Kidney epithelial cell (primary cell): ENCODE measurements at places on chromosomes 7 and 10.

DNA sequence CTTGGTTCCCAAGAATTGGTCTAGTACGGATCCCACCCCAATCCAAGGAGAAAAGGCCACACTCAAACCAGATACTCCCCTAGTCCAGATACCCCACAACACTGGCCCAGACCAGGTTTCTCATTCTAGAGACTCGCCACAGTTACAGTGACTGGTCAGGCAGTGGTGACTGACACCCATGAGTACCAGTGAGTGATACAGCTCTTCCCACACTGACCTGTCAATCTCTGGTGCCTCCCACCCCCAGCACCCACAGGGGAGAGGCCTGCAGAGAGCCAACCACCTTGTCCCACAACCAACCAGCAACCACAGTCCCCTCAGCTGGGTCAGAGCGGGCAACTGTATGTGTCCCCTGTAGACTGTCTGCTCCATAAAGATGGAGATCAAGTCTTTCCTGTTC, 152.8 kb downstream of the NEURL1 start:
- DNase-seq: no peak

DNA sequence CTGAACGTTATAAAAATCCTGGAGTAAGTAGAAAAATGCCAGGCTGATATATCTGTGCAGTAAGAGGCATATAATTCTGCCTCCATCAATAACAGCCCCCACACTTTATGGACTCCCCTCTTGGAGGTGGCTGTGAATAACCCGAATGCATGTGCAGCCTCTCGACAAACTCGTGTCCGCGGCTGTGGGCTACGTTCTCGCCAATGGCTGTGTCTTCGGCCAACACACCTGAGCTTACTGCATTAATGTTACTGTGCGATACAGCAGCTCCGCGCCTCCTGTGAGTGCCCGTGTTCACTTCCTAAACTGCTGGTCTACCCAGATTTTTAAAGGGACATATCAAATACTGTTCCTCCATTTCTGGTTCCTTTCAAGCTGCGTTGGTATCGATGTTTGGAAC, 209.4 kb downstream of the ADARB2 start:
- no peak for DNase-seq

DNA sequence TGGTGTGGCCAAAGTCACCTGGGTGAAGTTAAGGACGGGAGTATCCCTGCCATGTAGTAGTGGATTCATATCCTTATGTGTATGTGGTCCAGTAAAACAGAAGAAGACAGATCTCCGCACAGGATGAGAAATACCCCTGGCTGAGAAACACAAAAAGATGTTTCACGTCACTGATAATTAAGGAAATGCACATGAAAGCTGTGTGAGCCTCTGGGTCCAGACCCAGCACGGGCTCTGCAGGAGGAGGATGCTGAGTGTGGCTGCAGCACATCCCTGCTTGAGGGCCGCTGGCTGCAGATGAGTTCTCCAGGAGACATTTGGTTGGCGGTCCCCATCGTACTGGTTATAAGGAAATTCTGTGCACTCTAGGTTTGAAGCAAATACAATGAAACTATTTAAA, 8.2 kb upstream of the SUN1 start:
- DNase-seq: no peak

DNA sequence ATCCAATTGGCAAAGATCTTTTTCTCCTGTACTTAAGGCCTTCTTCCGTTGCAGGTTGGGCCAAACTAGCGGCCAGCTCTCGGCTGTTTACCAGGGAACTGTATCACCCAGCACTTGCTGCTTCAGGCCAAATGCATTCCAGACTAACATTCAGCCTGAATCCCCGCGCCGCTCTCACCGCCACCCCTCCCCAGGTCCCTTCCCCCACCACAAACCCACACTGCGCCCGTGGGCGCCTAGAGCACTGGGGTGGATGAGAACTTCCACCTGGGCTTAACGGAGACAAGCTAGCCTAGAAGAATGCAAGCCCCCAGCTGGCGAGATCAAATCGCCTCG, 676 bp downstream of the TCAF1 start:
- no peak for DNase-seq

GRCh38 chr7:46139079-46139478, 218.0 kb upstream of the IGFBP3 start:
- DNase-seq: peak; percentile 86

DNA sequence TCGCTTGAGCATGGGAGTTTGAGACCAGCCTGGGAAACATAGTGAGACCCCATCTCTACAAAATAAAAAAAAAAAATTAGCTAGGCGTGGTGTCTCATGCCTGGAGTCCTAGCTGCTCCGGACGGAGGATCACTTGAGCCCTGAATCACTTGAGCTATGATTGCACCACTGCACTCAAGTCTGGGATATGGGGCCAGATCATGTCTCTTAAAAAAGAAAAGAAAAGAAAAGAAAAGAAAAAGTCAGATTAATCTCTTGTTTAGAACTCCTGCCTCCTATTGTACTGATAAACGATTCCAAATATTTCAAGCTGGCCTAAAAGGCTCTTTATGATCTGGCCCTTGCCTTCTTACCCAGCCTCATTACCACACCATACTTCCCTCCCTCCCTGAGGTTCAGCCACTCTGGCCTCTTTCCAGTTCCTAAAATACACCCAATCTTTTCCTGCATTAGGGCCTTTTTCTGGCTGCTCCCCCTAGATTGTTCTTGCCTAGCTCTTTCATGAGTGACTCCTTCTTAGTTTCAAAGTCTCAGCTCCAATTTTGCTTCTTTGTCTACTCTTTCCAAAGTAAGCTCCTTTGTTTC, 41.7 kb downstream of the VCL start:
- no peak for DNase-seq

DNA sequence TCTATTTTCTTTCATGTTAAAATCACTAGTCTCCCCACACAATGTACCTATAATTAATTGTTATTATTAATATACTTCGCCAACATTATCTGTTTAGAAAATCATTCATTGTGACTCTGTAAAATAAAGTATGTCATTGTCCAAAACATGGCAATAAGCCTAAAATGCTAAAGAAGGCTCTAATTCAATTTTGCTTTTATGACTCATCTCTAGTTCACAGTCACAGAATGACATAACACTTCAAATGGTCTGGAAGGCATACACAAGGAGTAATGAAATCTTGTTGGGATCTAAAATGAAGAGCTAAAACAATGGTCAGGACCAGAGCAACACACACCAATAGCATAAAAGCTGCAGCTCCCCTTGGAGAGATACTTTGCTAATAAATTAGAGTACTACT, 505.8 kb downstream of the GPAM start:
- no peak for DNase-seq

- DNase-seq: no peak
Observed at GRCh38 chr10:48607356-48608278, 2.7 kb upstream of the ARHGAP22 start.

- DNase-seq: no peak
Observed at GRCh38 chr10:130921461-130921860, 390.1 kb downstream of the TCERG1L start.

- DNase-seq: no peak
Observed at GRCh38 chr10:33497338-33497737, 162.9 kb upstream of the NRP1 start.

- DNase-seq: no peak
Observed at GRCh38 chr7:140446467-140446866, 32.8 kb downstream of the MKRN1 start.

DNA sequence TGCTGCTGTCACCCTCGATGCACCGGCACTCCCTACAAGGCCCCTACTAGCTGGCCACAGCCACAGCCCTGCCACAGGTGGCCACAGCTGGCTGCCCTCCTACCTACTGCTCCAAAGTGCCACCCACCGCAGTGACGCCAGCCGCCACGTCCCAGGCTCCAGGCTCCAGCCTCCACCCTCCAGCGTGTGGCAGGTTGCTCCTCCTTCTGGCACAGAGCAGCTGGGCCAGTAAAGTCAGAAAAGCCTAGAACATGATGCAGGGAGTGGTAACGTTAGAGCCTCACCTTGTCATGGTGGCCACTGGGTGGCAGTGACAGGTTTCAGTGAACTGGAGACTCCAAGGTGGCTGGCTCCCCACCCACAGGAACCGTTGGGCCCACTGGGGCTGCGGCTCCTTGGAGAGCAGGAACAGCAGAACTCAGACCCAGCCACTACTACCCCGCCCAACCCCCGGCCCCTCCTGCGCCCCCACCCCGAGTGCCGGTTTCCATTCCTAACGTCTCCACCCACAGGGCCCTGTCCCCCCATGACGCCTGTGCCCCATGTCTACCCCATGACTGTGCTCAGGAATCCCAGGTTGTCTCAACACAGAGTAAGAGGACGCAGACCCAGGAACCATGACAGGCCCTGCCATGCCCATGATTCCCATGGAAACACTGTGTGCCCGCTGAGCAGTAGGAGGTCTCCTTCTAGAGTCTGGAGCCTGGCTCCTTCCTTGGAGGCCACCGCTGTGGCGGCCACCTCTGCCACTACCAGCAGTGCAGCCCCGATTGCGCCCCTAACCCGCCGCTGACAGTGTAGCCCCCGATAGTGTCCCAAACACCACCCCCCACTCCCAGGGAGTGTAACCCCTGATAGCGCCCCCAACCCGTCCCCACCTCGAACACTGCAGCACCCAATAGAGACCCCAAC, 52.3 kb upstream of the ZNF33B start:
- no peak for DNase-seq
